ENCODE measurements at places on chromosomes 7 and 10.

- no peak for DNase-seq
Measured at GRCh38 chr10:31288001-31288400, 31.0 kb upstream of the ZEB1 start.

GRCh38 chr7:12851142-12851541 is 163.7 kb downstream of the ARL4A start:
- DNase-seq, result no peak

DNA sequence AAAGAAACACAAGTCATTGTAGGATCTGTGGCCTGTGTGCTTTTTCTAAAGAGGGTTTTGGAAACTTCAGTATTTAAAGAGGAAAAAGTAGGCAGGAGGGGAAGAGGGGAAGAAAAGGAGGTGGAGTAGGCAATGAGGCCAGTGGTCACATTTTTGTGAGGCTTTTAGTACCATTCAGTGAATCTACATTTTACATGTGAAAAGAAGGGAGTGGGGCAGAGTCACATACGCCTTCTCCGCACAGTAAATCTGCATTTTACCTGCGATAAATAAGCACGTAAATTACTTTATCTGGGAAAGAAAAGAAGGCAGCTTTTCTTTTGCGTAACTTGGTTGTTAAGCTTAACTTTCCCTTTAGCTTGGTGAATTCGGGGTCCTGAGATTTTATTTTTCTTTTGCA is 13.2 kb downstream of the CHST12 start:
- no peak for DNase-seq

- DNase-seq, result no peak
Measured at GRCh38 chr7:46932676-46933424, 649.1 kb downstream of the TNS3 start.

GRCh38 chr10:117968354-117969182 is 78.2 kb downstream of the RAB11FIP2 start:
- no peak for DNase-seq

- DNase-seq, result no peak
Measured at GRCh38 chr7:92335574-92335973, 89.8 kb downstream of the ANKIB1 start.

DNA sequence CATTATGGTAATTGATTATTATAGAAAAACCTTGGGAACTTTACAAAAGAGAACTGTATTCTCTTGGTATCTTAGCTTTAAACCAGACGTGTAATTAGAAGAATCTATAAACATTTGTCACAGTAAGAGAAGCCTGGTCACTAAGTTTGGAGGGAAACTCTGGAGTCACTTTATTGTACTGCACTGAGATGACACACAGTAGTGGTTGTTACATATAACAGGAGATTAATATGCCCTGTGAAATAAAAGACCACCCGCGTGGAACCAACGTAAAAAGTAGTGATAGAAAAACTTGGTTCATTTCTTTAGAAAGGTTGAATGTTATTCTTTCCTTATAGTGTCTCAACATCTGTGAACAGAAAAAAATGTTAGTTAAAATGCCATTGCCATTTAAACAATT is 416.1 kb downstream of the MDFIC start:
- no peak for DNase-seq

GRCh38 chr7:123494193-123494796 is 40.1 kb downstream of the IQUB start:
- peak; percentile 18 for DNase-seq

DNA sequence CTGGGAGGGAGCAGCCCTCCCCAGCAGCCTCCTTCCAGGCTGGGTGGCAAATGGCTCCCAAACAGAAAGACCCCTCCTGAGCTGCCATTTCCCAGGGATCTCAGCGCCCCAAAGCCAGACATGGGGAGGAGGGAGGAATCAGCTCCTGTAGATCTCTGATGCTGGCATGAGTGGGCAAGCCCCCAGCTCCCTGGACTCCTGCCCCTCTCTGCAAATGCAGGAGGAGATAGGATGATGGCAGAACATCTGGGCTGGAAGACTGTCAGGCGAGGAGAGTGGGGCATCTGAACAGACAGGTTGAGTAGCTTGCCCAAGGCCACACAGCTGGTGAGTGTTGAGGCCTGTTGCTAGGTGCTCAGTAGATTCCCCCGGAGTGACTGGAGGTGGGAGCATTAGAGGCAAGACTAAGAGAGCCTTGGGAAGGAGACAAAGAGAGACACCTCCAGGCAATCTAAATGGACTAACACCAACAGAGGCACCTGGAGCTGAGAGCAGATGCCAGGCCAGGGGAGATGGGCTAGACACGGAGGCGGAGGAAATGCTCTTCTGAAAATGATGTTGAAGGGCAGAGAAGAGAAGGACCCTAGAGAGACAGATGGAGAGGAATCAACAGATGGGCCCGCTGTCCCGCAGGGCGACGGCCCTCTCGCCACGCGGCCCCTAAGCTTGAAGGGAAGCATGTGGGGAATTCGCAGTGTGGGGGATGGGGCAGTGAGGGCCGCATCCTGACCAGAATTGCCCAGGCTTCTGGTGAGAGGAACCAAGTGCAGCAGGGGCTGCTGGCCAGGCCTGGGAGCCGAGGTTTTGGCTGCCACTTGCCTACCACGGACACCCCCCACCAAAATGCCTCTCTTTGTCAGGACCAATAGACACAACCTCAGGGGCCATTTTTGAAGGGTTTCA is 84.8 kb upstream of the LRRC4 start:
- no peak for DNase-seq

DNA sequence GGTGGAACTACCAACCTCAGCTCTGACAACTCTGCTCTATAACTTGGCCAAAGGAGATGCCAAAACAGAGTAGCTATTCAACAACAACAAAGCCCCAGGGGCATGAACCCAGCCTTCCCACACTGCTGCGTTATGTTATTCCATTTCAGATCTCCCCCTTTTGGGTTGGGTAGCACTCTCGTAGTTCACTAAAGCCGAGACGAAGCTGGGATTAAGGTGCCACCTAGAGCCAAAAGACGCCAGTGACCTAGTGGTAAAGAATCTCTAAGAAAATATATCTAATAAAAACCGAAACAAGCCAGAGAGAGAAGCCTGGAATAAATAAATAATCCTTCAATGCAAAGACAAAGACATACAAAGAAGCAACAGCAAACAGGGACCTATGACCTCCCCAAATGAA is 217.3 kb downstream of the HERPUD2 start:
- DNase-seq, result no peak

GRCh38 chr10:84289521-84290200 is 38.7 kb upstream of the CCSER2 start:
- DNase-seq, result no peak

- no peak for DNase-seq
Measured at GRCh38 chr10:59829024-59829423, 75.8 kb upstream of the MRLN start.

DNA sequence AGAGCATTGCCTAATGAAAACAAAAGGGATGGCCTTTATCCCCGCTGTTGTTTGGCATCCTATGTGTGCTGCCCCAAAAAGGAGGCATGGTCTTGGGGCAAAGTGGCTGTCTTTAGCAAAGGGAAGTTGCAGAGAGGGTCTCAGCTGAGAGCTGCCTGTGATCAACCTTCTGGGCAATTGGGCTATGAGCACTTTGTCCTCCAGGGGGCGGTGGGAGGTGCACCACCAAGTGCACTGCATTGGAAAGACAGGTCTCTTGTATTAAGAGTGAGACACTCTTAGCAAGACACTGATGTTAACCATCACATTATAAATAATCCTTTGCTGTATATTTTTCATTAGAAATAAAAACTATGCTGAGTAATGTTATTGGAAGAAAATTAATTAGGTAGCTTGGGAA is 314.8 kb downstream of the POM121L12 start:
- DNase-seq, result peak; percentile 35

All from Jurkat, Clone E6-1 (cell line).